Cardiac muscle cell (in vitro differentiated cells and primary cell): ENCODE measurements at places on chromosomes 13 and 19. TPM values are rescaled to one million over a fixed set of nuclear protein-coding genes. Genes with fewer than 3 reads are reported as not detected.

GRCh38 chr13:88675347-88675996 is 1004.3 kb downstream of the SLITRK5 start:
- no peak overlapping the region for H3K27ac ChIP-seq
- H3K4me1 ChIP-seq, result no peaks in the 10 kb centered on the region
- no peaks in the 10 kb centered on the region for H3K36me3 ChIP-seq
- no peak for DNase-seq

Gene UTP14C
- 9.5 and 12.6 TPM in 2 replicates for total RNA-seq

GRCh38 chr13:99556867-99557443 is 55.7 kb downstream of the TM9SF2 start:
- peaks cover 47% of the 10 kb centered on the region for H3K36me3 ChIP-seq
- no peaks in the 10 kb centered on the region for H3K4me1 ChIP-seq
- H3K27me3 ChIP-seq, result no peaks in the 10 kb centered on the region
- no peak overlapping the region for H3K4me3 ChIP-seq

Gene ZNF677
- total RNA-seq, result 47.0 and 62.1 TPM in 2 replicates
